ENCODE measurements at places on chromosomes 13 and 19.

DNA sequence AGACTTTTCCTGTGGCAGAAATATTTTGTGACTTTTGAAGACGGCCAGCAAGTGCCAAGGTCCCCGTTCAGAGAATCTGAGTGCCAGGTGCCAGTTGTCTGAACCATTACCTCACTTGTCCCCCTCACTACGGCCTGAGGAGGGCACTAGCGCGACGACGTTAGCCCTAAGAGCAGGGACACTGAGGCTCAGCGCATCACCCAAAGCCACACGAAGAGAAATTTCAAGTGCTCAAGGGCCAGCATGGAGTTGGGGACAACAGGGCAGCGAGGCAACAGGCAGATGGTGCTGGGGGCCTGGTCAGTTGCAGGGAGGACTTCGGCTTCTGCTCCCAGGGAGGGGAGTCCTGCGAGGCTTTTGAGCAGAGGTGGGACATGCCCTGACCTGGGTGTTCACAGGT is 9.5 kb upstream of the TYK2 start:
- DNase-seq: no peak

GRCh38 chr13:48866249-48866648 is 109.5 kb upstream of the FNDC3A start:
- no peak for DNase-seq

DNA sequence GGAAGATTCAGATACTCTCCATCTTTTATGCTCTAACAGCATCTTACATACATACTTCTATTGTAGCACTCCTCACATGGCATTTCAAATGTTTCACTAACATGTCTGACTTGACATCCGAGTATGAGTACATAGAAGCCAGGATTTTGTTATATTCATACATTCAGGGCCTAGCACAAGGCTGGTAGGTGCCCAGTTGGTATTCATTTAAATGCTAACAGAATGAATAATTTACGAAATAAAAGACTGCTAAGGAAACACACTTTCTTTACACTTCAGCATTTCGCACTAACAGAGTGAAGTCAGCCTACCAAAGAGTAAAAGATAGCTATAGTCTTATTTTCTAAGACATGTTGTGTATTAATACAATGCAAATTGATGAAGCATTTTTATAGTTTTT is 67.8 kb upstream of the FBXL3 start:
- DNase-seq: no peak

DNA sequence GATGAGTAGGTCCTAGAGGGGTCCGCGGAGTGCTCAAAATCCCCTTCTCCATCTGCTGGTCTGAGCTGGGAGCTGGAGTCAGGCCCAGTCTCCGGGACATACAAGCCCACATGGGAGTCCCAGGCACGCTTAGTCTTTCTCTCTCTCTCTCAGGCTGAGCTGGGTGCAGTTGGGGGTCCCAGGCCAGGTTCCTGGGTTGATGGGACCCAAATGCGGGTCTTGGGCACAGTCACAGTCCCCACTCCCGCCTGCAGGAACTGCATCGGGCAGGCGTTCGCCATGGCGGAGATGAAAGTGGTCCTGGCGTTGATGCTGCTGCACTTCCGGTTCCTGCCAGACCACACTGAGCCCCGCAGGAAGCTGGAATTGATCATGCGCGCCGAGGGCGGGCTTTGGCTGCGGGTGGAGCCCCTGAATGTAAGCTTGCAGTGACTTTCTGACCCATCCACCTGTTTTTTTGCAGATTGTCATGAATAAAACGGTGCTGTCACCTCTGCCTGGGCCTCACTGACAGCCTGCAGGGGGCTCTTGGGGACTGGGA is 23.8 kb downstream of the CYP4F12 start:
- DNase-seq: no peak

DNA sequence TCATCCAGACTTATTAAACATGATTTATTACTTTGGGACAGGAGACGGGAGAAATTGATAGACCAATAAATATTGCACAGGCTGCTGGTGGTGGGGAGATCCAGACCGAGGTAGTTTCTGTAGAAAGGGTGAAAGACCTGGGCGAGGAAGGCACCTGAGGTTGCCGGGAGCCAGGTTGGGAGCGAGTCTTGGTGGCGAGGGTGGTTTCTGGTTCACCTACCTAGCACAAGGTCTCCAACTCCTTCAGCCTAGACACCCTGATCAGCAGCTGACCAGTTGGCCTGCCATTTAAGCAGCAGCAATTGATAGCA is 7.0 kb downstream of the EMP3 start:
- no peak for DNase-seq

DNA sequence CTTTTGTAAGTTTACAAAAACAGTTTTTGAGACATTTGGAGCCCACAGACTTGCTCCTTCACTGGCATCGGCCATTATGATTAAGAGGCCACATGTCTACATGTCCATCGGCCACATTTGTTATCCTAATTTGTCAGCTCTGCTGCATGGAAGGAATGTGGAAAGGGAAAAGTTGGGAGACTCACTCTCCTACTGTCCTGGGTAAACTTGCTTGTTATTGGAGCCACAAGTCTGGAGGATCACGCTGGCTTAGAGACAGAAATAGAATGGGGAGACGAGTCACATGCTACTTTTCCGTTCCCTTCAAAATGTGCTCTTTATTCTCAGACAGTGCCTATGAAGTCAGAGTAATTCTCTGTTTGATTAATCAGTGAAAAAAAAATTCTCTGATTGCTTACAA is 741.2 kb upstream of the PCDH9 start:
- no peak for DNase-seq

DNA sequence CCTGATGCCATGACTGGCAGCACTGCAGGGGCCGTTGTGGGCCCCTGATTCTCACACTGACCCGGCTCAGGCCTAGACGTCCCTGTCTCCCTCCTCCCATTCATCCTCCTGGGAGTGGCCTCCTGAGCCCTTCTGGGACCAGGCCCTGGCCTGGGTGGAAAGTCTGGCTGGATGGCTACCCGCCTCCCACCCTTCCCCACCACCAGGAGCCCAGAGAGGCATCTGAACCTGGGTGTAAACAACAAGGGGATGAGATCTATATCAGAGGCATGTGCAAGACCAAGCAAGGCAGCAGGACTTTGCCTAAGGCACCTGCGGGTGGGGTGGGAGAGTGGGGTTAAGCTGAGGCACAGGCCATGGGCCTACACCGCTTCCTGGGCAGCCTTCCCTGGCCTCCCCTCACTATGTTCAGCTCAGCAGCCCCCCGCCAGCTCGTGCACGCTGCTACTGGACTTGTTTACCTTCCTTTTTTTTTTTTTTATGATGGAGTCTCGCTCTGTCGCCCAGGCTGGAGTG is 22.0 kb upstream of the ASPDH start:
- DNase-seq: no peak

- no peak for DNase-seq
Observed at GRCh38 chr19:12484011-12484370, 625 bp downstream of the ZNF709 start.

DNA sequence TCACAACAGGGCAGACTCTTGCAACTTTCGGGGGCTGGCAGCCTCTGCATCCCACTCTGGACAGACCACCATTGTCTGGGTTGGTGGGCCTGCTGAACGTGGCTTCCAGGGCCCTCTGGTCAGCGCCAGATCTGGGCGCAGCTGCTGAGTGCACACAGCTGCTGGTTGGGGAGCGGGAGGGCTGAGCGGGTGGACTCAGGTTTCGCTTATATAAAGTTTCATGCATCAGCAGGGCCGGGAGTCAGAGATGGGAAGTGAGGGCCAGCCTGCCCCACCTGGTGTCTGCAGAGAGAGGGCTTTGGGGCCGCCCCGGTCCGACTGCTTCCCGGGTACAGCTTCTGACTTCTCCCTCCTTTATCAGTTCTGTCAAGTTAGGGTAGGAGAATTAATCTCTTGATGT is 6.9 kb downstream of the ARHGEF7 start:
- no peak for DNase-seq

- no peak for DNase-seq
Observed at GRCh38 chr13:73835138-73835721, 299.0 kb downstream of the KLF12 start.

DNA sequence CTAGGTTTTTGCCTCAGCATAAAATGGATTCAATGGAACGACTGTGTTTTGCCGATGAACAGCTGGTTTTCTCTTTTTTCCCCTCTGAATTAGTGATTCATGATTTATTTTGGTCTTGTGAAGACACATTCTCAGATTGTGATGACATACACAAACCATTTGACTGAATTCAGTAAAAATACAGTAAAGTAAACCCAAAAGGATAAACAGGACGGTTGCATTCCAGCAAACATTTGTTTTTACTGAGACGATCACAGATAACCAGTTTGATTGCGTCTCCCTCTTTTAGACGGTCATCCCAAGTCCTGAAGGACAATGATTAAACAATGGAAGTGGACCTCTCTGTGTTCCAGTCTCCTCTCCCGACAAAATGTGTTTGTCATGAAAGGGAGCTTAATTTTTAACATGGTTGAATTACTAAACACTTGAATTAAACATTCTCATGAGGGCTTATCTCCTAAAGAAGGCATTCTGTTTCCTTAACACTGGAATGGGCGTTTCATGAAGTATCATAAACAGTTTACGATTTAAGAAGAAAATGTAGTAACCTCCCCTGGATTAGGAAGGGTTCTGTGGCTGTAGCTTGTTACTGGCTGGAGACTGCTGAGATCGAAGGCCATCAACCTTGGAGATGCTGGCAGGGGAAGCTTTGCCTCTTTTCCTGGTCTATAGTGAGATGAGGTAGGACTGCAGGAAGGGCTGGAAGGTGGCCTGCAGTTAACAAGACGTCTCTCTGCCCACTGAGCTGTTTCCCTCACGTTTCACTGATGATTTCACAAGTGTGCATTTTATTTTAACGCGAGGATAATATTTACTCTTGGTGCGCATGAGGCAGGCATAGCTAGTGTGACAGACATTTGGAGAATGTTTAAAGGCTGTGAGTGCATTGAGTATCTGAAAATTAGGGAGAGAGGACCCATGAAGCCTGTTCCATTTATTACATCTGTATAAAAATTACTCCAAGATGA is 457.9 kb downstream of the FGF9 start:
- no peak for DNase-seq

DNA sequence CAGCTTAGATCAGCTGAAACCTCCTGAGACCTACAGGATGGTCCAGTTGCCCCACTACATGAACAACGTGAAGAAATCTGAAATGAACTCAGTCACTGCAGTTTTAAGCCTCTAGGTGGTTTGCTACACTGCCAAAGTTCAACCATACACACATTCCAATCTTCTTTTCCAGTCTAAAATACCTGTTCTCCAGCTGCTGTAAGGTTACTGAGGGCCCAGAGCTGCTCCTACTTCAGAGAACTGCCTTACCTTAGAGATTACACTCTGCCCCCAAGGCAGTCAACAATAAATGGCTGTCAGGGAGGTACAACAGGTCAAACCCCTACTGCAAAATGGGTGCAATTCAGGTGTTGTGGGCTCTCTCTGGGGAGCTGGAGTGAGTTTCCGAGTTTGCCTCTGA is 154.1 kb upstream of the MIR17HG start:
- no peak for DNase-seq

GRCh38 chr13:104315606-104316005 is 1249.4 kb upstream of the SLC10A2 start:
- DNase-seq: no peak

GRCh38 chr19:8332976-8333766 is 9.9 kb downstream of the KANK3 start:
- no peak for DNase-seq

DNA sequence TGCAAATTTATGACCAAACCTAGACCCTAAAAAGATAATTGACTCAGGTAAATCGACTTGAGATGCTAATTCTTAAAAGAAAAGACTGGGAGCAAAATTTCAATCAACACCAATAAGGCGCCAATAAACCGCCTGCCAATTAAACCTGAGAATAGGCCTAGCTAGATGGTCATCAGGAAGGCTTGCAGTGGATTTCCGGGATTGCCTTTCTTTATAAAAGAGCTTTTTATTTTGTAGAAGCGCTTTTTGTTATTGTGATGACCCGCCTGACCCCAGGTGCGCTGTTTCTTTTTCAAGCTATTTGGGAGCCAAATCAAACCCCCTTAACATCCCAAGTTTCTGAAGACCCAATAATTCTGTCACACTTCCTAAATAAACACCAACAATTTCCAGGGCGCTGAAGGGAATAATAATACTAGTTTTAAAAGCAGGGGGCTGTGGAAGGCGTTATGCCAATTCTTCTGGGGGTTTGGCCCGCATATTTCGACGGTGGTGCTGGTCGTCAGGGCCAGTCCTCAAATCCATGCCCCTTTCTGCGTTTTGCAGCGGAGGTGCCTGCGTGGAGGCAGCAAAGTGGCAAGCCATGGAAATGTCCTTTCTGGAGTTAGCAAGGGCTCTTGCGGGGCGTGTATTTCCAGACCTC is 2.9 kb upstream of the ZIC5 start:
- no peak for DNase-seq

Measured in stimulated activated CD4-positive, alpha-beta T cell treated with anti-CD3 and anti-CD28 coated beads, Interleukin-1b, Interleukin-23, amount 100 ng/mL, for 1 hour (primary cell).